ENCODE measurements at places on chromosomes 5 and 9. TPM values are rescaled to one million over a fixed set of nuclear protein-coding genes. Genes with fewer than 3 reads are reported as not detected.

DNA sequence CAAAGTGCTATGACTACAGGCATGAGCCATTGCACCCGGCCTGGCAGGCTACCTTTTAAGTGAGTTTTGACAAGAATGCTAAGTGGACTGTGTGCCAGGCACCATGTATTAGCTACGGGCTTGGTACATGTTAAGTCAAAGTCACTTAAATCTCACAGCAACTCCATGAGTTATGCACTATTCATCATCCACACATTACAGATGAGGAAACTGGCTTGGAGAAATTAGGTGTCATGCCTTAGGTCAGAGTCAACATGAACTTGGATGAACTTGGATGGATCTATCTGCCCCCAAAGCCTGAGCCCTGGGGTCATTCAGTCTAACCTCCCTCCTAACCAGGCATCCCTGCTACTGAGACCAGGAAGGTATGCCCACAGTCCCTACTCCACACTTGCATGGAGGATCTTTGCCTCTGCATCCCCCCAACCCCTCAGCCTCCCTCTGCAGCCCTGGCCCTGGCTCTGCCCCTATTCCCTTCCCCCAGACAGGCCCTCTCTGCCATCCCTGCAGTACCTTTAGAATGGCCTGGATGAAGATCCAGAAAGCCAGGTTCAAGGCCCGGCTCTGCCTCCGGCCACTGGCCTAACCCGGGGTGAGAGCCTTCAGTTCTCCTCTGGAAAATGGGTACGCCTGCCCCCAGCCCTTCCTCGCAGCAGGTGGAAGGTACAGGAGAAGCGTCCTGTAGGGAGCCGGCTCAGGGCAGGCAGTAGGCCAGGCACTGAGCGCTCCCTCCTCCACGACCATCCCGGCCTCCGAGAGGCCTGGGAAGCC, 685 bp upstream of the ADGRD2 start:
- DNase-seq: no peak

PRELID2 gene
- 15.5 TPM for total RNA-seq

SYK gene
- 13.0 TPM for total RNA-seq

DNA sequence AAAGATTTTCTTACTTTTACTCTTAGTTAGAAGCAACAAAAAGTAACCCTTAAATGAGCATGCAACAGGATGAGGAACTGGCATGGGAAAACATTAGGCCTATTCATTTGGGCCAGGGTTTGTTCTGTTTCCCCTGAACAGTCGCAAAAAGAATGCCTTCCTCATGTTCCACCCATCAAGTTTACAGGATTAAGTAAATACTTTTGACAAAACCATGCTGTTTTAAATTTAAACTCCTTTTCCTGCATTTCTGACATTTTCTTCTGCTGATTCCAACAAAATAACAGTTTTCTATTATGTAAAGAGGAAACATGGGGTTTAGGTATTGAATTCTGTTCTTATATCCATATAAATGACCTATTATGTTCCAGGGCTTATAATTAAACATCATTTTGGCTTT, 236.6 kb upstream of the ACTBL2 start:
- DNase-seq: no peak

- DNase-seq: no peak
Measured at GRCh38 chr5:107401470-107402122, 269.1 kb downstream of the EFNA5 start.

GRCh38 chr5:53473633-53474032, 6.8 kb upstream of the FST start:
- DNase-seq: no peak

- no peak for DNase-seq
Measured at GRCh38 chr5:37932450-37932849, 92.6 kb upstream of the GDNF start.

FBXL7 gene
- 3.8 TPM for total RNA-seq

GRCh38 chr5:112957036-112957808, 19.4 kb upstream of the DCP2 start:
- no peak for DNase-seq

SPATA31D4 gene
- total RNA-seq: not detected

DNA sequence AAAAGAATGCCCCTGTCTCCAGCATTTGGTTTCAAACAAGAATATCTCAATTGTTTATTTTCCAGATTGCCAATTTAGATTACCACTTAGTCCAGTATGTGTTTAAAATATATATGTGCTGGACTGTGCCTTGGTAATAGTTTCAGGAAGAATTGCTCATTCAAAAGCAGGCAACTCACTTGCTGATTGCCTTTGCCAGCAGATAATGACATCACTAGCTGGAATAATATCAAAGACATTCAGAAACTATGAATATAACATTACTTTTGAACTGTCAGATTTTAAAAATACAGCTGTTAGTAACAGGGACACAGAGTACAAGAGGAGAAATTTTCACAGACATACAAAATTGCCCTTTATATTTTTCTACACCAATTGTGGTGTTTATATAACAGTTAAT, 96.0 kb upstream of the ITGA2 start:
- no peak for DNase-seq

- DNase-seq: no peak
Measured at GRCh38 chr5:52065182-52065581, 681.9 kb downstream of the ISL1 start.

DNA sequence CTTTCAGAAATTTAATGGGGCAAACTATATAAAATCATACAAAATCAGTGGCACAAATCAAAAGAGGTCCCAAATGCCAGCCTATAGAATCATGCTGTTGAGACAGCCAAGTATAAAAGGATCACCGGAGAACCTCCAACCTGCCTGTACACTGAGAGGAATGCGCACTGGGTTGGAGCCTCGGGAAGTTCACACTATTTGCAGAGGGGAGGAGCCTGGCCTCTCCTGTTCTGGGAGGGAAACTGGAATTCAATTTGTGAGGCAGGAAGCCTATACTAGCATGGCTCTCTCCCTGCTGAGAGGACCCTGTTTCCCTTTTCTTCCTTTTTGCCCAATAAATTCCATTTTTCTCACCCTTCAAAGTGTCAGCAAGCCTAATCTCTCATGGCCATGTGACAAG, 406.0 kb downstream of the HINT1 start:
- DNase-seq: no peak

DNA sequence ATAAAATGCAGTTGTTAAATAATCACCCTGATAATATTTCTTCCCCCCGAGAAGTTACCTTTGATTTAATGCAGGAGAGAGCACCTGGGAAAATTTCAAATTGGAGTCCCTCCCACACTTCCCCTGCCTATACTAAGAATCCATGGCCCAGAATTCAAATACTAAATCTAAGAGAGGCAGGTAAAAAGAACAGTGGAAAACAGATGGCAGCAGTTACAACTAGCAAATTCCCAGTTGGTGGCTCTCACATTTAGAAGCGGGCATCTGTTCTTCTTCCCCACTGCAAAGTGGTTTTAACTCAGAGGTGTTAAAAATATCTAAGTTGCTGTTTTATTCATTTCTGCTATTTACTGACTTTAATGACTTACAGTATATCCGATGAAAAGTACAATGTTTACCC, 210.4 kb upstream of the ELAVL2 start:
- no peak for DNase-seq

DNA sequence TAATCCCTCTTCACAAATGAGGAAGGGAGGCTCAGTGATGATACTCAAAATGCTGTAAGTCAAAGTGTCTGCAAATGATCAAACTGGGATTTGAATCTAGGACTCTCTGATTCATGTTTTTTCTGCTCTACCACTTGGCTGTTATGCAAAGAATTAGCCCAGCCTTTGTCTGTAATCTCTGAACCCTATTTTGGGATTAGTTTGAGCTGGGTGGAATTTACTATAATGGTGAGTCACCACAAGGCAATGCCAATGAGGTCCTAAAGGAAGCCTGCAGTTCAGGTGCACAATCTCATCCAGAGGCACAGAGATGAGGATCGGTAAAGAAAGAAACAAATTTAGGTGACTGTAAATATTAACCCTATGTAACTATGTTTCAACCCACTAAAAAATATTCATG, 29.2 kb downstream of the RFK start:
- DNase-seq: no peak

TSLP gene
- total RNA-seq: not detected

DNA sequence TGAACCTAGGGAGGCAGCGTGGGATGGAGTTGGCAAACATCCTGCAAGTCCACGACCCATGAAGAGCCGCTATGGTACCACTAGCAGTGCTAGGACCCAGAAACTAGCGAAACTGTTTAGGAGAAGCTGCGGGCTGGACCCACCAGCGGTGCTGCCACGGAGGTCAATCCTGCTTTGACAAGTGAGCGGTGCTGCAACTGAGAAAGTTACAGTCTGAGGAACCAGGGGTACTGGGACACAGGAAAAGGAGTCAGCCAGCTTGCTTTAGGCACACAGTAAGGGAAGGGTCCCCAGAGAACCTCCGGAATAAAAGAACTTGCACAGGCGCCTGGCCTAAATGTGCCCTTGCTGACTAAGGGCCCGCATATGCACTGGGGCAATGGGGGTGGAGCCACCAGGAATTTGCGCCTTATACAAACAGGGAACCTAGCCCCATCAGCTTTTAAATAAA, 23.6 kb upstream of the ANXA2R start:
- no peak for DNase-seq

TMEM8B gene
- total RNA-seq: 27.2 TPM

ZFP37 gene
- total RNA-seq: 7.4 TPM

GRCh38 chr9:114718801-114719221, 36.8 kb upstream of the TEX48 start:
- no peak for DNase-seq

BTNL9 gene
- total RNA-seq: 0.39 TPM

- no peak for DNase-seq
Measured at GRCh38 chr5:167511-167910, 23.8 kb upstream of the LRRC14B start.

SLCO6A1 gene
- 0.43 TPM for total RNA-seq

PPP3R2 gene
- 0.22 TPM for total RNA-seq

DNA sequence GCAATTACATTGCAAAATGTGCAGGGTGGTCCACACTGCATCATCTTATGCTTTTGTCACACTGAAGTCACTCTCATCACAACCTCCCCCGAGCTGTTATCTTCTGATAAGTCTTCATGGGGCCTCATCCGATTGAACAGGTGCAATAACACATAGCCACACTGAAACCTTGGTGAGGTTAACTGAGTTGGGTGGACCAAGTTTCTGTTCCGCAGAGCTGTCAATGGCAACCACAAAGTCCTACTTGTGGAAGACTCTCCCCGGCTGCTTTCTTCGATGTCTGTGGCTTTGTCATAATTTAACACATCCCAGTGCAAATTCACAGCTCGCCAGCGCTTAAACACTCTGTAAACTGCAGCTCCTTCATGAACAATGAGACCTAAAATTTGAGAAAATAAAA, 112.2 kb downstream of the MARCHF11 start:
- no peak for DNase-seq

DNA sequence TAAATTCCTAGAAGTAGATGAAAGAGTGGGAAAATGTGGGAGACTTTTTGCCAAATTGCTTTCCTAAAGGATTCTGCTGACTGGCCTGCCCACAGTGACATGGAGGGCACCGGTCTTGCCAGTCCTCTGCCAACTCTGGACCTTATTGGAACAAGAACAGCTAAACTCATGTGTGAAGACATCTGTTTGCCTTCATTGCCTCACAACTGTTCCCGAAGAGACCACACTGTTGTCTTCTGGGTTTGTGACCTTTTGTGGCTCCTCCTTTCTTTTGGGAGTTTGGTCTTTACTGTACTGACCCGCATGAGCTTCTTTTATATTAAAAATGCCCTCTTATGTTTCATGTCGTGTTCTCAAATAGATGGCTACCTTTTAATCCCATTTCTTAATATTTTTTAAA, 16.1 kb upstream of the WNK2 start:
- no peak for DNase-seq

DNA sequence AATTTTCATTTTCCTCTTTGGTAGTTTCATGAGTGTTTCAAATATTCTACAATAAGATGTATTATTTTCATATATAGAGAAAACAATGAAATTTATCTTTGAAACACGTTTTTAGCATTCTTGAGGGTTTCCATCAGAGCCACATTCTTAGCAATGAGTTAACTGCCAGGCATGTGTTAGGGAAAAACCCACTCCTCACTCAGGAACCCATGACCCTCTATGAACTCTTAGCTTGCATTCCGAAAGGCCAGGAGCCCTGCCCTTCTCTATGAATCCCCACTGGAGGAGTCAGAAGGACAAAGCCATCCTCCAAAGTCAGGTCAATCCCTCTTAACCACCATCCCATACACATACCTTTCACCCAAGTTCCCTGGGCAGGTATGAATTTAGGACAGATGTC, 57.5 kb downstream of the ADAMTS12 start:
- DNase-seq: no peak

DNA sequence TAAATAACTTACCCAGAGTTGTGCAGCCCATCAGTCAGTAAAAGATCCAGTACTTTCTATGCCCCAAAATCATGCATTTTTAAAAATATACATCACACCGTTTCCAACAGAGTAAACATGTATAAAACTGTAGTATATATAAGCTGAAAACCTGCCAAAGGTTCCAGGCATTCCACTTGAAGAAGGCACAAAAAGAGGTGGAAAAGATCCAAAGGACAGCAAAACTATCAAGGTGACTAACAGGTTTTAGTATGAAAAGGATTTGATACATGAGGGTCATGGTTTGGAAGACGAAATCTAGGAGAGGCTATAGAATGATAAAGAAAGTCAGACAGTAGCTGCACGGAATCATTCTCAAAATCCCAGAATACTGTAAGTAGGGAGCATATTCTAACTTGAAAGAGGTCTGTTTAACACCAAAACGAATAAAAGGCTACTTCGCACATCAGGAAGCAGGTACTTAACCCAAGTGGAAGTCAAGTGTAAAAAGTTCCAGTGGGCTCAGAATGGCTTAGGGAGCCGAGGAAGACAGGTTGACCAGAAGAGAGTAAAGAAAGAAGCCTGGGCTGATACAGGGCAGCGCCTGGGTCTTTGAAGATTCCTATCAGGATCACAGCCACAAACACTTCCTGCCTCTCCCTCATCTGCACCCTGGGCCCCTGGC, 207.2 kb downstream of the ADAMTS12 start:
- no peak for DNase-seq

DNA sequence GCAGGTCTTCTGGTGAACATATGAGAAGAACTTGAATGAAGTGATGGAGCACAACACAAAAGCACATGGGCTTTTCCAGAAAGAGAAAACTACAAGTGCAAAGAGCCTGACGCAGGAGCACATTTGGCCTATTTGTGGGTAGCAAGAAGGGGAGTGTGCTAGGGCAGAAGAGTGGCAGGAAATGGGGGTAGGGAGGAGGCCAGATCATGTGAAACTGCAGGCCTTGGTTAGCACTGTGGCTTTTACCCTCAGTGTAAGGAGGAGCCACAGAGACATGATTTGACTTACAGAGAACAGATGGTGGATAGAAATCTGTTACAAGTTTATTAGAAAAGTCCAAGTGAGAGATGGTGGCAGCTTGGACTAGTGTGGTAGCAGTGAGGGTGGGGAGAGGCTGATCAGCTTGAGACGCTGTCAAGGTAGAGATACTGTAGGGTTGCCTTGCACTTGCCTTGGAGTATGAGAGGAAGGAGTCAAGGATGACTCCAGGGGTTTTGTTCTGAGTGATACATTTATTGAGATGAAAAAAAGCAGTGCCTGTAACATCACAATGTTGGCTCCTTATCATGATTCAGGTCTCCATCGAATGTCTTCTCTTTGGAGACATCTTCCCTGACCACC, 126.7 kb downstream of the PPP2R2B start:
- no peak for DNase-seq

GRCh38 chr9:114139071-114139470, 16.3 kb upstream of the COL27A1 start:
- no peak for DNase-seq
